NCI-H187 treated with DMSO at 0.1 percent for 48 hours (cell line): ENCODE measurements at places on chromosomes 16 and 17.

DNA sequence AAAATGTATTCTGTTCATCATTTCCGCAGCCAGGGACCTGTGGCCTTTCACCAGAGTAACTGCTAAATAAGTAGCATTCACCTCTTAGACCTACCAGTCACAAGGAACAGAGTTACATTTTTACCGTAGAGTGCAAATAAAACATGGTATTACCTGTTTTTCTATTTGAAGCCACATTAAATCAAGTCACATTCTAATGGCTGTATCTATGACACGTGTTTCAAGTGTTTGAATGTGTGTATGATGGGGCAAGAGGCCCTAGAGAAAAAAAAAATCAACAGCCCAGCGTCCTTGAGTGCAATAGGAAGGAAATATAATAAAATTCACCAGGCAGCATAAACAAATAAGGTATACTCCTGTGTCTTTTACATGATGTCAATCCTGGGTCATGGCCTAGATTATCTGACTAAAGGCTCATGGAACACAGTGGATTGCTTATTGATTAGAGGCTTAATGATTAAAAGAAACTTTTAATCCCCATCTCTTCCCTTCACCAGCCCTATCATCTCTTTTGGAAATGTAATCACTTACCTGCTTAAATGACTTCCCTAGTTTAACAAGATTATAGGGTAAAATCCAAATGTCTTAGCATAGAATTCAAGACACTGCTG lies 168.7 kb upstream of the CDH5 start:
- DNase-seq = no peak

DNA sequence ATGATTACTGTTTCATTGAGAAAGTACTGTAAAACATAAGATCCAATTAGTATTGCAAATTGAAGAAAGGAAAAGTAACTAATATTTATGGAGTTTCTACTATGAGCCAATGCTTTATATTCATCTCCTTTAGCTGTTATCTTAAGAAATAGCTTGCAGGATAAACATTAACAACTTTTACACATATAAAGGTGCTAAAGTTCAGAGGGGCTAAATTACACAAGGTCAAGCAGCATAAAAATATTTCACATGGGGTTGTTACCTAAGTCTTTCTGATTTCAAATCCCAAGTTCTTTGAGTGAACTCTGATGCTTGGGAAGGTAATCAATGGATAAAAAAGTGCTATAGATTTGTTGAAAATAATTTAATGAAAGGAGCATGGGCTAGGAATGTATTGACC lies 765.5 kb downstream of the CDH8 start:
- DNase-seq = no peak

DNA sequence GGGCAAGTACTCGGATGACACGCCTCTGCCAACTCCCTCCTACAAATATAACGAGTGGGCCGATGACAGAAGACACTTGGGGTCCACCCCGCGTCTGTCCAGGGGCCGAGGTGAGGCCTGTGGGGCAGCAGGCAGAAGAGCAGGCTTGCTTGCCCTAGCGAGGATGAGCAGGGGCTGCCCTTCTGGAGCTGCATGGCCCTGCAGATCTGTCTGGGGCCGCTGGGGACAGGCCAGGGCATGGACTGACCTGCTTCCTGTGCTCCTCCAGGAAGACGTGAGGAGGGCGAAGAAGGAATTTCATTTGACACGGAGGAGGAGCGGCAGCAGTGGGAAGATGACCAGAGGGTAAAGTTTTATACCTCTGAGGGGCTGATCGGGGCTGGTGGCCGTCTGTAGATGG lies 5.3 kb downstream of the DHX38 start:
- no peak for DNase-seq

DNA sequence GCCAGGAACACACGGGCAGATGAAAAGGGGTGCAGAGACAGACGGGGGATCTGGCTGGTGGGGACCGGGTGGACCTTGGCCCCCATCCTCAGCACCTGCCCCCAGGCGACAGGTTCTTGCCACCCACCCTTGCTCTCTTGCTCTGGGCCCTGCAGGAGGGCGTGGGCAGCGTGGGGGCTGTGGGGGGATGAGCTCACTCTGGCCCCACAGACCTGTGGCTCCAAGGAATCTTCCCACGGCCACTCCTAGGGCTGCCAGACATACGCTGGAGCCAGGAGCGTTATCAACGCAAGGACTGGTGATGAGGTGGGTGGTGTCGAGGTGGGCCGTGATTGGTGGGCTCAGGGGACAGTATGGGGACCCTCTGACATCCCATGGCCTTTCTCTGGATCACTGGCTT lies 6.3 kb downstream of the CTRB1 start:
- DNase-seq = no peak
